Bronchial epithelial cell (primary cell): ENCODE measurements at places on chromosomes 2 and 18.
A peak's percentile ranks its signal among the peaks of the same experiment; 100 is the strongest.

GRCh38 chr2:179917272-179917671 lies 55.9 kb upstream of the ZNF385B start:
- DNase-seq = peak; percentile 24

GRCh38 chr2:204050681-204051080 lies 114.1 kb downstream of the ICOS start:
- DNase-seq = no peak

GRCh38 chr2:232880764-232881351 lies 10.8 kb downstream of the SNORC start:
- no peak for DNase-seq

- DNase-seq = peak; percentile 99
Measured at GRCh38 chr2:43541165-43541564, 54.7 kb downstream of the THADA start.

GRCh38 chr2:192007581-192008228 lies 160.8 kb upstream of the CAVIN2 start:
- no peak for DNase-seq

- no peak for DNase-seq
Measured at GRCh38 chr2:111227716-111228141, 107.0 kb downstream of the BCL2L11 start.

DNA sequence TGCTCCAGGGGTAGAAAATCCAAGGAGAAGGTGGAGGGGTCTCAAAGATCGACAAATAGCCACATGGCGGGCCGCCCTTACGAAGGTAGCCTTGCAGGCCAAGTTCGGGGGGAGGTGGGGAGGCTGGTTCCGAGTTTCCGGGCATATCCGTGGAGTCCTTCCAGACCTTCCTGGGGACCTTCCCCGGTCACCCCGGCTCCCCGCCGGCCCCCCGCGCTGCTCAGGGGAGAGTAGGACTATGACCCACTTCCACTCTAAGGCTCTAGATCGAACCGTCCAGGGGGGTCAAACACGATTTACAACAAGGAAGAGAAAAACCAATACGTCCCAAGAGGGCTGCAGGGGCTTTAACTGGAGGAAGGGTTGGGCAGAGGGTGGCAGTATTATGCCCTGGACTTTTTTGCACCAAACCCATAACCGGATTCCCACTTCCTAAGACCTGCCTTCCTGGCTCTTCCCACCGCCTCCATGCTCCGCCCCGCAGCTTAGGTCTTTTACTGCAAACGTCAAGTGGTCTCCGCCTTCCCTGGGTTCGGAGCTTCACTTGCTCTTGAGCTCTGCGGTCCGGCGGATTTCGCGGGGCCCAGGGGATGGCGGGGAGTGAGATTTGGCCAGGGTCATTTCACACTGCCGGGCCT lies 779 bp upstream of the LYPD6 start:
- peak; percentile 54 for DNase-seq

DNA sequence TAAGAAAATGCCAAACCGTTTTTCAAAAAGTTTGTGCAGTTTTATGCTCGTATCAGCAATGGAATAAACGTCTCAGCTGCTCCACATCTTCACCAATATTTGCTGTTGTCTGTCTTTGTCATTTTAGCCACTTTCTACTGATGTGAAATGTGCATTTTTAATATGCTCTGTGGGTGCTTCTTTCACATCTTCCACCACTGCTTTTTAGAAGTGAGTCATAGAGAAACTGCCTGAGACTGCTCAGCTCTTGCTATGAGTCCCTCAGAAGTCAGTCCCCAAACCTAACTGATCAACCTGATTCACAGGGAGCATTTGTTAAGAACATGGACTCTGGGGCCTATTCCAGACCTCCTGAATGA lies 41.0 kb upstream of the EPC2 start:
- DNase-seq = no peak

- peak; percentile 69 for DNase-seq
Measured at GRCh38 chr2:64426183-64426952, 27.6 kb upstream of the LGALSL start.

DNA sequence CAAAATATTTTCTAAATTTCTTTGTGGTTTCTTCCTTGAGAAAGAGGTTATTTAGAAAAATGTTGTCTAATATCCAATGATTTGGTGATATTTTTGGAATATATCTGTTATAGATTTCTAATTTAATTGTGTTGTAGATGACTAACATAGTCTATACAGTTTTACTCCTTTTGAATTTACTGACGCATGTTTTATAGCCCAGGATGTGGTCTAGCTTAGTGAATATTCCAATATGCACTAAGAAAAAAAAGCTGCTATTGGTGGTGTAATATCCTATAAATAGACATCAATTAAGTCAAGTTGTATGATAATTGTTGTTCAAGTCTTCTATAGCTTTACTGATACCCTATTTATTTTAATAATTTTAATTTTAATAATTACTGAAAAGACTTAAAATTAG lies 240.6 kb upstream of the CYP26B1 start:
- no peak for DNase-seq

GRCh38 chr2:239472235-239472775 lies 71.5 kb upstream of the HDAC4 start:
- DNase-seq = no peak

DNA sequence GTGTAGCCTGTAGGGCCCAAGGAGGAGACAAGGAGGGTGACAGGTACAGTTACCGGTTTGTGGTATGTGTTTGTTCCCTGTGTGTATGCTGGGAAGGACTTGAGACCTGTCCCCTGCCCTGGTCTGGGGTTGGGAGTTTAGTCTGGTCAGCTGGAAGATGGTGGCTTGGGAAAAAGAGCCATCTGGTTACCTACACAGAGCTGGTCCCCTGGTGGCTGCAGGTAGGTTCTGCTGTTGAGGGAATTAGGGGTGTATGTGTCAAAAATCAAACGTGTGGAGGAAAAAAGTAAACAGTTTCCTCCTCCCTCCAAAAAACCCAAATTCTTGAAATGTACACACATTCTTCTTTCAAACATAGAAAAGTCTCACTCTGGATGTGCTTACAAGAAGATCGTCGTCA lies 24.3 kb downstream of the PTMA start:
- no peak for DNase-seq

DNA sequence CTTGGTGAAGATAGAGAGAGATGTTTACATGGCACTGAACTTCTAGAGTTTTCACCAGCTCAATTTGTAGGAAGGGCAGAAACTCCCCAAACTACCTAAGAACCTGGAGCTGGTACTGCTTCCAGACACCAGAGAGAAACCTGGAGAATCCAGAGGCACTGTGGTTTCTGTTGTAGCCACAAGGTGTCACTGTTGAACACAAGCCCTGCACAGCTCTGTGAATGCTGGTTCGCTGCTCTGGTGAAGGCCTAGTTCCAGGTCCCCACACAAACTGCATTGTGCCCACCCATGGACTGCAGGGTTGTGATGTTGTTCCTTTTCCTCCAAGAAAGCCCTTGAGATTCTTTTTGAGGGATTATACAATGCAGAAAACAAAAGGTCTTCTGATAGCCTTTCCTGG lies 150.5 kb upstream of the HS6ST1 start:
- DNase-seq = no peak

GRCh38 chr2:162403884-162404283 lies 60.0 kb downstream of the GCA start:
- peak; percentile 86 for DNase-seq

- DNase-seq = no peak
Measured at GRCh38 chr18:23619388-23619881, 33.1 kb upstream of the NPC1 start.

- DNase-seq = no peak
Measured at GRCh38 chr2:165584126-165584654, 114.7 kb downstream of the CSRNP3 start.

GRCh38 chr2:217877866-217878265 lies 124.9 kb downstream of the TNS1 start:
- DNase-seq = no peak

DNA sequence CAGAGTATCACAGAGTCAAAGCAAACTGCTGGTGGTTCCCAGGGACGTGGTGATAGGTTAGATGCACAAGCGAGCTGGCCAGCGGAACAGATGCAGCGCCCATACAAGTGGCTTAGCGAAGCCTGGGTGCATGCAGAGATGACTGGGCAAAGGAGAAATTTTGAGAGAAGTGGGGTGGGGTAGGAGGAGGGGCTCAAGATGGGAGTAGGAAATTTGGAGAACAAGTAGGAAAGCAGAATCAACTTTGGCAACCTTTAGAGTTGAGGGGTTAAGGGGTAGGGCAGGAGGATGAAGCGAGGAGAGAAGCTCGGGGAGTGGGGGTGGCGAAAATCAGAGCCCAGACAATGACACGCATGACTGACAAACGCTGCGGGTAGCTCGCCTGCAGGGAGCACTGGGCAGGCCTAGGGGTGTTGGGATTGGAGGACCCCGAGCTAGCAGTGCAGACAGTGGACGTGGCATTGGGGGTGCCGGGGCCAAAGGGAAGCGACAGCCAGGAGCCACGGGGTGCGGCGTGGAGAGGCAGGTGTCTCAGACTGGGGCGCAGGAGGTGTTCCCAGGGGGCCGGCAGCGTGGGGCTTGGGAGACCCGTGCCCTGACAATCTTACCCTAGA lies 431 bp downstream of the FAM98A start:
- peak; percentile 38 for DNase-seq

DNA sequence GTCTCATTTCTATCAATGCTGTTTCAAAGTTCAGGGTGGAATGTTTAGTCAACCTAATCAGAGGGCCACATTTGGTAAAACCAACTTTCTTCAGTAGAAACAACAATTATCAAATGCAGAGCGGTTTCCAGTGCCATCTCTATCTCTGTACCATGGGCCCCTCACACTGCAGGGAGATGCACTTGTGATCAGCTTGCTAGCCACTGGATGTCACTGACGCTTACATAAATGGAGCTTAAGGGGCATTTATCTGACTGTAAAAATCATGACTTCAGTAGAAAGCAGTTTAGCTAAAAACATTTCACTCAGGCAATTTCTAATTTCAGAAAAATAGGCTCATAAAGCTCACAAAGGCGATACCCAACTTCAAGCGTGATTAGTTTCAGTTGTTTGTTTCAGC lies 678.0 kb downstream of the ZEB2 start:
- DNase-seq = no peak

GRCh38 chr2:184372484-184372883 lies 225.8 kb upstream of the ZNF804A start:
- DNase-seq = no peak

DNA sequence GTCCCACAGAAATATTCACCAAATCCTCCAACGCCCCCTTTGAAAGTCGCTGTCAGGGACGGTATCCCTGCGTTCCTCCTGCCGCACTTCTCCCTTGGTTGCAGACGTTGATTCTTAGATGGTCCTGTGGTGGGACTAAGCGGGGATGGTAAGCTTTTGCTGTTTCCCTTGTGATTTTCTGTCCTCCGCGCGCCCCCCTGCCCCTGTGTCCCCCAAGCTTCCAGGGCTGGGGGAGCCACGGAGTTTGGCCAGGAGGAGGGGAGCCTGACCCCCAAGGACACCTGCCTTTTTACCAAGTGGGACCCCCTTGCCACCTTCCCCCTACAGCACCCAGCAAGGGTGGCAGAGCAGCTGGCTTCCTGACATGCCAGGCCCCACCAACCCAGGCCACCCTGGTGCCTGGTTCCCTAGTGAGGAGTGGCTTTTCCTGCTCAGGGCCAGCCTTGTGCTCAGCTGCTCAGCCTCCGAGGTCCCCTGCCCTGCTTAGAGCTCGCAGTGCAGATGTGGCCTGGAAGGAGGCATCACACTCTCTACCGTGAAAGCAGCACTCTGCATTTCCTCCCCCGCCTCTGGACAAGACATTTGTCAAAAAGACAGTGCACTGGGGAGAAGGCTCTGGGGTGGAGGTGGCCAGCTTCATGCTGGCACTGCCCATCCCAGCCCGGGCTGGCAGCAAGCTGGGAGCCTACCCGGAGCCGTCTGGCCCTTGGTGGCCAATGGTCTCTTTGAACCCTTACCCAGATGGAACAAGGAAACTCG lies 49.4 kb downstream of the TWIST2 start:
- no peak for DNase-seq

DNA sequence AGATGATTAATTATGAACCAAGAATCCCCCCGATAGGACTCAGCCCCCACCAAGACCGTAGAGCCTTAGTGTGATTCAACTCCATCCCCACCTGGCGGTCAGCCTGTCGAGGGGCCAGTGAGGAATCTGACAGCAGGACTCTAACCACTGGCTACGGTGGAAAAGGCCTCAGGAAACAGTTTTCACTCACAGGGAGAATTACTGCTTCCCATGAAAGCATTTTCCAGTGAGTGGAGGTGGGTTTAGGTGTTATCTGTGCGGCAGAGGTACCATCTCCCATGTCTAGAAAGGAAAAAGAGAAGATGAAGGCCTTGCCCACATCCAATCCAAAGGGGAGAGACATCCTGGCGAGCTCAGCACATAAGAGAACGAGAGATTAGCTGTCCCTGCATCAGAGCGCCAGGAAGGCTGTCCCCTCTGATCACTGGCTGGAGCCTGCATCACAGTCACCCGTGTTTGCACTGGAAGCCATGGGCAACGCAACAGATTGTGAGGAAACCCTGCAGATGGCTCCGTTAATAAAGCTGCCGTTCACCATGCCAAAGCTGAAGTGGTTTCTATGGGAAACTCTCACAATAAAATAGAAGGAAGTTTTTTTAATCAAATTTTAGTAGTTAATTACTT lies 22.3 kb downstream of the COX7A2L start:
- DNase-seq = no peak

DNA sequence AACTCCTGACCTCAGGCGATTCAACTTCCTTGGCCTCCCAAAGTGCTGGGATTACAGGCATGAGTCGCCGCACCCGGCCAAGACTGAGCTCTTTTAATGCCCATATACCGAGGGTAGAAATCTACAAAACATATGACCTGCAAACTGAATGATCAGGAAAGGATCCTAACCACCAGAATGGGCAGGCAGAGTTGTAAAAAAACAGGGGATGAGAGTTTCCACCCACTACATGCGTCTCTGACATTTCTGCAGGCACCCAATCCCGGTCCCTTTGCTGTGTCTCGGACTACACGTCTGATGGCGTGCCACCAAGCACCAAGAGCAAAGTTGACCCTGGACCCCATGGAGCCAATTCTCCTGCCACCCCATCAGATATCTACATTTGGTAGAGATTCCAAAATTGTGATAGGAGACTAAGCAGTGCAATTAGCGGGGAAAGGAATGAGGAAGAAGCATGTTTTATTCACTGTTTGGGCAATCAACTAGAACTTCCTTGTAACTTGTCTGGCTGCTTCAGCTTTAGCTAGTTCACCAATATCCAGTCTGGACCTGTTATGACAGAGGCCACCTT lies 74.1 kb downstream of the ATP8B1 start:
- DNase-seq = peak; percentile 93

- peak; percentile 32 for DNase-seq
Measured at GRCh38 chr2:118078734-118079133, 9.5 kb upstream of the INSIG2 start.

GRCh38 chr2:236568068-236568921 lies 1.3 kb upstream of the ACKR3 start:
- DNase-seq = peak; percentile 29

- no peak for DNase-seq
Measured at GRCh38 chr2:64329848-64330247, 124.1 kb upstream of the LGALSL start.

- DNase-seq = peak; percentile 44
Measured at GRCh38 chr2:205405194-205405593, 277.1 kb upstream of the NRP2 start.
